ENCODE measurements at places on chromosomes 1 and 21.
A peak's percentile ranks its signal among the peaks of the same experiment; 100 is the strongest.

- DNase-seq = no peak
These were observed 86.7 kb downstream of the LRRC53 start for GRCh38 chr1:74425676-74426075.

DNA sequence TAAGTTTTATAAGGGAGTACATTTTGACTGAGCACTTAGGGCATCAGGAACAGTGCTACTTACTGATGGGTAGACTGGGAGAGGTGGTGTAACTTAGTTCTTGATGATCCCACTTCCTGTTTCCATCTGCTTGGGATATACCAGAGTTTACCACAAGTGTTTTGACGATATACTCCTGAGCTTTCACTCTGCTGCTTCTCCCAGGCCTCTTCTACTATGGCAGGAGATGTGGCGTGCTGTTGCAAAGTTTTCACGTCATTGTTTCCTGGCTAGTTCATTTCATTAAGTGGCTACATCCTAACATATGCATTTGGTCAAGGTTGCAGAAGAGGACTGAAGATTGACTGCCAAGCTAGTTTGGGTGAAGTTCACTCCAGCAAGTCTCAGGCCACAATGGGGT, 41.3 kb upstream of the LAMC2 start:
- DNase-seq = no peak

DNA sequence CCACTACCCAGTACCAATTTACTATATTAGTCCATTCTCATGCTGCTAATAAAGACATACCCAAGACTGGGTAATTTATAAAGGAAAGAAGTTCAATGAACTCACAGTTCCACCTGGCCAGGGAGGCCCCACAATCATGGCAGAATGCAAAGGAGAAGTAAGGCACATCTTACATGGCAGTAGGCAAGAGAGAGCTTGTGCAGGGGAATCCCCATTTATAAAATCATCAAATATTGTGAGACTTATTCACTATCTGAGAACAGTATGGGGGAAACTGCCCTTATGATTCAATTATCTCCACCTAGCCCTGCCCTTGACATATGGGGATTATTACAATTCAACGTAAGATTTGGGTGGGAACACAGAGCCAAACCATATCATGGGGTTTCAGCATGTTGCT, 6.4 kb downstream of the CD58 start:
- DNase-seq = no peak

DNA sequence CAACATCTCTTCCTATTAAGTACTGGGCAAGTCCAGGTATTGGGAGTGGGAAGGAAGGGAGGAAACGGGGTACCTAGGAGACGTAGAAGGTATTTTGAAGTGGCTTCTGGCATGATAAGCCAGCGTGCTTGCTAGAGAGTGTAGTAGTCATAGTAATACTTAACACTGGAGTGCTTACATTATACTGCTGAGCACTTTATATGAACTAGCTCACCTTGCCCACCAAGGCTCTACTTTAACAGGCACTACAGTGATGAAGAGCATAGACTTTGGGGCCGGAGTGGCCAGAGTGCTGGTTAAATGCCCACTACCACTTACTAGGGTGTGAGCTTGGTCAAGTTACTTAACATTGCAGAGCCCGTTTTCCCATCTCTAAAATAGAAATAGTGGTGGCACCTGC, 61.7 kb downstream of the ACP6 start:
- DNase-seq = no peak

GRCh38 chr21:46295996-46296752, 10.0 kb downstream of the YBEY start:
- DNase-seq = peak; percentile 75

DNA sequence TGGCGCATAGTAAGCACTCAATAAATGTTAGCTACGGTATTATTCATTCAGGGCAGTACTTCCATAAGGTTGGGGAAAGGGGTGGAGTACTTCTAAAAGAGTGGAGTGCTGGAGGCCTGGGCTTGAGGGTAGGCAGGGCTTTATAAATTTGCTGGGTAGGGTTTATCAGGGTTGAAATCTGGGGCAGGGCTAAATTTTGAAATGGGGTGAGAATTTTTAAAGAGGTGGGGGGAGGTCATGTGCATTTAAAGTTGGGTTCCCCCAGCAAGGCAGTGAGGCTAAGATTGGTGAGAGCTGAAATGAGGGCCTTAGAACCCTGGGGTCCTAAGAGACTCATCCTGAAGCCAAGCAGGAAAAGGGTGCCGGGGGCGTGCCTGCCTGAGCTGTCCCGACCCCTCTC, 10.0 kb downstream of the CATSPER4 start:
- DNase-seq = no peak

GRCh38 chr1:64172458-64172983, 30.9 kb upstream of the UBE2U start:
- no peak for DNase-seq

GRCh38 chr1:224432672-224433040, 1.9 kb downstream of the WDR26 start:
- DNase-seq = no peak

GRCh38 chr21:36055551-36055950, 4.8 kb downstream of the SETD4 start:
- DNase-seq = no peak

GRCh38 chr1:233704170-233704897, 90.4 kb downstream of the KCNK1 start:
- no peak for DNase-seq

GRCh38 chr1:86137436-86137835, 19.1 kb downstream of the COL24A1 start:
- DNase-seq = no peak

DNA sequence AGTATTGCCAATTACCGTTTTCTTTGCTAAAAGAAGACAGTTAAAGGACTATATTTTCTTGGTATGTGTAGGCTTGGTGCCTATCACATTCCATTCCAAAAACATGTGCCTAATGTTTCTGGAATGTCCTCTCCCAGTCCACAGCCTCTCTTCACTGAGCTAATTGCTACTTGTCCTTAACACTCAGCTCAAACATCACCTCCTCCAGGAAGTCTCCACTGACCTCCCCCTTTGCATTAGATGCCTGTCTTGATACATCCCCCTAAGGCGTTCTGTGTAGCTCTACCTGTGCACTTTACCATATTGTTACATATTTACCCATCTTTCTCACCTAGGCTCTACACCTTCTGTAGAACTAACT, 195.6 kb upstream of the CAMK1G start:
- no peak for DNase-seq

DNA sequence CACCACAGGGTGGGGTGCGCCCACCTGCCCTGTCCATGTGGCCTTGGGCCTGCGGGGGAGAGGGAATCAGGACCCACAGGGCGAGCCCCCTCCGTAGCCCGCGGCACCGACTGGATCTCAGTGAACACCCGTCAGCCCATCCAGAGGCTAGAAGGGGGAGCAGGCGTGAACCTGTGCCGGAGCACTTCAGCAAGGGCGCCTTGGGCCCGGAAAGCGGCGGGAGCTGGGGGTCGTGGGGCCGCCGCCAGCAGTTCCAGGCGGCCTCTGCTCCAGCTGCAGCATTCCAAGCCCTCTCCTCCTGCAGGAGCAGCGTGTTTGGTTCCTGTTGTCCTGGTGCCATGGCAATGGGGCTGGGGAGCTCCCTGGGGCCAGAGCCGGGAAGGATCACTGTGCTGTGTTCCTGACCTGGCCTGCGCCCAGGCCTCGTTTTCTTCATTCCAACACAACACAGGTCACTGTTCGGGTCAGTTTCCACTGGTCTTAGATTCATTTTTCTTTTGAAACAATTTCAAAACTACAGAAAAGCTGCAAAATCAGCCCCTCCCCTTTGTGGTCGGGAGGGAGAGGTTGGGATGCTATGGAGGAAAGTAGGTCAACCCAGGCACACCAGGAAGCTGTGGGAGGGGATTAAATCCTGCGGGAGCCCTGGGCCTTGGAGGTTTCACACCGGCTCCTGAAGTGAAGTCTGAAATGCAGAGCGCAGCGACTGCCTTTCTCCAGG, 18.8 kb downstream of the SLX9 start:
- peak; percentile 82 for DNase-seq

- no peak for DNase-seq
These were observed 40.4 kb downstream of the DAP3 start for GRCh38 chr1:155729031-155729898.

- DNase-seq = no peak
These were observed 142.5 kb downstream of the USP25 start for GRCh38 chr21:15872236-15872635.

DNA sequence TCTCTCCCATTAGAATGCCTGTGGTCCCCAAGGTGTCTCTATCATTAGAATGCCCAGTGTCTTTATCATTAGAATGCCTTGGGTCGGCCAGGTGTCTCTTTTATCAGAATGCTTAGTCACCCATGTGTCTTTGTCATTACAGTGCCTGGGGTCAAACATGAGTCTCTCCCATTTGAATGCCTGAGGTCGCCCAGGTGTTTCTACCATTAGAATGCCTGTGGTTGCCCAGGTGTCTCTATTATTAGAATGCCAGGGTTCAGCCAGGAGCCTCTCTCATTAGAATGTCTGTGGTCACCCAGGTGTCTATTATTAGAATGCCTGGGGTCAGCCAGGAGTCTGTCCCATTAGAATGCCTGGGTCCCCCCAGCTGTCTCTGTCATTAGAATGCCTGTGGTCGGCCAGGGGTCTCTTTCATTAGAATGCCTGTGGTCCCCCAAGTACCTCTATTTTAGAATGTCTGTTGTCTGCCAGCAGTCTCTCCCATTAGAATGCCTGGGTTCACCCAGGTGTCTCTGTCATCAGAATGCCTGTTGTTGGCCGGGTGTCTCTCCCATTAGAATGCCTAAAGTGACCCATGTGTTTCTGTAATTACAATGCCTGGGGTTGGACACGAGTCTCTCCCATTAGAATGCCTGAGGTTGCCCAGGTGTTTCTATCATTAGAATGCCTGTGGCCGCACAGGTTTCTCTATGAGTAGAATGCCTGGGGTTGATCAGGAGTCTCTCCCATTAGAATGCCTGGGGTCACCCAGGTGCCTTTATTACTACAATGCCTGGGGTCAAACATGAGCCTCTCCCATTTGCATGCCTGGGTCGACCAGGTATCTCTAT, 57.1 kb downstream of the RNF187 start:
- no peak for DNase-seq

Data from right lobe of liver (tissue), 6 donors.